ENCODE measurements at places on chromosomes 16 and 17.
A peak's percentile ranks its signal among the peaks of the same experiment; 100 is the strongest.

- DNase-seq, result peak; percentile 59
Measured at GRCh38 chr17:57868007-57868909, 18.4 kb upstream of the MRPS23 start.

- no peak for DNase-seq
Measured at GRCh38 chr17:7466639-7467341, 12.6 kb downstream of the ZBTB4 start.

GRCh38 chr17:57337390-57337789, 81.1 kb downstream of the MSI2 start:
- DNase-seq, result peak; percentile 66

- no peak for DNase-seq
Measured at GRCh38 chr17:63454915-63455314, 8.8 kb upstream of the CYB561 start.

DNA sequence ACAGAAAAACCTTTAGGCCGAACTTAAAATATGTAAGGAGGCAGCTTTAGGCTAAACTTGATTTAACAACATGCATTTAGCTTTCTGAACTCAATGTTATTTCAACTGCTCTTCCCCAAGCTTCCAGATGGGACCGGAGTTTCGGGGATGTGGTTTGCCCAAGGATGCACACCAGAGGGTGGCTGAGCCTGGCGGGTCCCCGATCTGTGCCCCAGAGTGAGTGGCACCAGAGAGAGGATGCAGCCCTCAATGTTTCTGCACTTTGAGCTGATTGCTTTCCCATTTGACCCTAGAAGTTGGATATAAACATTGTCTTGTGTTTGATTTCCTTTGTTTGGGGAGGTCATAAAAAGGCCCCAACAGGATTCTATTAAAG, 348.0 kb upstream of the TNRC6C start:
- no peak for DNase-seq

DNA sequence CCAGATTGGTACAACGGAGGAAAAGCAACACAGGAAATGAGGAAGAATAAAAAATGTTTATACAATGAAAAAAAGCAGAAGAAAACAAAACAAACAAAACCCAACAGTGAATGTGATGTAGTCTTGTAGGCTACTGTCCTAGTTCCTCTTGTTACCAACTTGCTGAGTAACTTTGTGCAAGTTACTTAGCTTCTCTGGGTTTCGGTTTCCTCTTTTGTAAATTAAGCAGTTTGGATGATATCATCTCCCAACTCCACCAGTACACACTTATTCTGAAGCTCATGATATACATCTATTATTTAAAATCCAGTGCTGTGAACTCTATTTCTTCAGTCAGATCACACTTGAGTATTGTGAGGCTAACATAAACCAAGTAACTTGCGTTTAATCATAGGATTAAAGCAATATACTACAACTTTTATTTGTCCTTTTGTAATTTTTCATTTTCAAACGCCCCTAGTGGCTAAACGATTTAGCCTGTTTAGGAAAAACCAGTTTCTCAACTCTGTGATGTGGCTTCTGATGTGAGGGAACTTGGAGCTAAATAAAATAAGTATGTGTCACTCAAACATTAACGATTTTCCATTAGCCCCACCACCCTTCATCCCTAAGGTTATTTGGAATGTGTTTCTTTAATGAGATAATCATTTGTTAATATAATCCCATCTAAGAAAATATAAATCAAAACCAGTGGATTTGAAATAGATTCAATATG, 1.4 kb upstream of the UNK start:
- DNase-seq, result peak; percentile 49

- DNase-seq, result no peak
Measured at GRCh38 chr17:62847426-62847825, 39.3 kb upstream of the MARCHF10 start.

GRCh38 chr17:72390675-72391508, 270.1 kb downstream of the SOX9 start:
- DNase-seq, result no peak

GRCh38 chr16:55088098-55088497, 157.4 kb downstream of the IRX5 start:
- no peak for DNase-seq

DNA sequence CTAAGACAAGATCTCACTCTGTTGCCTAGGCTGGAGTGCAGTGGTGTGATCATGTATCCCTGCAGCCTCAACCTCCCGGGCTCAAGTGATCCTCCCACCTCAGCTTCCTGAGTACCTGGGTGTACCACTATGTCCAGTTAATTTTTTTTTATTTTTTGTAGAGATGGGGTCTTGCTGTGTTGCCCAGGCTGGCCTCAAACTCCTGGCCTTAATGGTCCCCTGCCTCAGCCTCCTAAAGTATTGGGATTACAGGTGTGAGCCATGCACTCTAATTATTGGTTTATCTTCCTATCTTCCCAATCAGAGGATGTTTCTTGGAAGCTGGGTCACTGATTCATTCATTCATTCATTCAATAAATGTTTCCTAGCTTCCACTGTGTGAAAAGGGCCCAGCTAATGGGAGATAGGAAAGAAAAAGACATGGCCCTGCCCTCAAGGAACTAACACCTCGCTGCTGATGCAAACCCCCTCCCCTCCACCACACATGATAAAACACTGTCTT, 8.5 kb downstream of the ASPHD1 start:
- DNase-seq, result no peak

DNA sequence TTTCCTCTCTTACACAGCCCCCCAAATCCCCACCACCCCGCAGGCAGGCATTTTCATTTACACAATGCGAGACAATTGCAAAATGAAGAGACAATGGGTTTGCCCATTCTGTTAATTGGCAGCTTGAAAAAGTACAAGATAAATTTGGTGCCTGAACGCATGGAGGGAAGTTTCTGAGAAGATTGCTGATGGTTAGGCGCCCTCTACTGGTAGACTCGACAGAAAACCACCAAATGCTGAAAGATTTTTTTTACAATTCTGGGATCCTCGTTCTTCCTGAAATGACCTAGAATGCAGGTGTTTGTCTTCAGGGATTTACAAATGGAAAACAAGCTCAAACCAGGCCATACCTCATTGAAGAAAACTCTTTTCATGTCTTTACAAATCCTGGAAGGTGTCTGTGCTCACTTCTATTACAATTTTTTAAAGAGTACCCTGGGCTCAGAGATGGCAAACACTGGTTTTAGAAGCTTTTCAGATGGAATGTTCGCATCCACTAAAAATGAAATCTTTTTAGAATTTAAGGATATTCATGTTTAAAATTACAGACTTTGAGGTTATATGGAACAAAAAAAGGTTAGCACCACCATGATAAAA, 338.5 kb downstream of the PMP22 start:
- peak; percentile 85 for DNase-seq

DNA sequence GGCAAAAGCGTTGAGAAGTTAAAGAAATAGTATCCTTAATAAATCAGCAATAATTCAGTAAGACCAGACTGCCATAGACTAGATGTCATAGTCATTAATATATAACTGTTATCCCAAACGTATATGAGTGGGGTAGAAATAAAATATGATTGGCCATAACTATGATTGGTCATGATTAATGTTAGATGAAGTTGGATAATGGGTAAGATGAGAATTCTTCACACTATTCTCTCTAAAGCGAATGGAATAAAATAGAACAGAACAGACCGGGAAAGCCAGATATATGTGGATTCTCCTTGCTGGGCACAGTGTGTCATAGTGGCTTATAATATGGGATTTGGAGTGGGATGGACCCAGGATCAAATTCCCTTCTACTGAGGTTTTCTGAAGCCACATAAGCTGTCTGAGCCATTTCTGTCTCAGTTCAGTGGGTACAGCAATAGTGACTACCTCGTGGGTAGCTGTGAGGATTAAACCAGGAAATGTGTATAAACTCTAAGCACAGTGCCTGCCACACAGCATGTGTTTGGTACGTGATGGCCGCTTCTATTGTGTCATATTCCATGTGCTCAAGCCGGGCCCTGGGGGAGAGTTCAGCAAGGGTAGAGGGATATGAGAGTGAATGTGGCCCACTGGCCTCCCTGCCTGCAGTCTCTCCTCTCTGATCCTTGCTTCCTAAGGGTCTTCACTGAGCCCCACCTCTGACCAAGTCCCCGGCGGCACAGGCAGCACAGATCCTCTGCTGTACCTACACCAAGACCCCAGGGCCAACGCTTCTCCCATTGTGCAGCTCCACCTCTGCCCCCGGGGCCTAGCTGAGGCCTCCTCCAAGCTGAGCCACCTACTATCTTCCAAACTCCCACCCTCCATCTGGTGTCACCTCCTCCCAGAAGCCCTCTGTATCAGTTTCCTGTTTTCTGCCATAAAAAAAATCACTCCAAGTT, 3.7 kb downstream of the CETP start:
- peak; percentile 28 for DNase-seq

DNA sequence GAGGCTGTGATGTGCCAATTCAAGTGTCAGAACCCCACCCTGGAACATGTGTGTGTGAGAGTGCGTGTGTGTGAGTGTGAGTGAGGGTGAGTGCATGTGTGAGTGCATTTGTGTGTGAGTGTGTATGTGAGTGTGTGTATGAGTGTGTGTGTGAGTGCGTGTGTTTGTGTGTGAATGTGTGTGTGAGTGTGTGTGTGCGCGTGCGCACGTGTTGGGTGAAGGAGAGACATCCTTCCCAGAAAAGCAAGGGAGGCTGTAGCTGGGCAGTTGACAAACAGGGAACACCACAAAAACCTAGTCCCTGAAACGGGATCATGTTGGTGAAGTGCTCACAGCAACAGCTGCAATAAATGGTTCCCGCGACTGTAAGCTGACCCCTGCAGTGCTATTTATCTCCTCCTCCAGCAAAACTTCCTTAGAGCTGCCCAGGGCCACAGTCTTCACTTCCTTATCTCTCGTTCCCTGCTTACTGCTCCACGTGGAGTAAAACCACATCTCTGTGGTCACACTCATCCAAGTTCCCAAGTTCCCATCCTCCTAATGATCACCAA, 40.1 kb upstream of the RPL38 start:
- no peak for DNase-seq

DNA sequence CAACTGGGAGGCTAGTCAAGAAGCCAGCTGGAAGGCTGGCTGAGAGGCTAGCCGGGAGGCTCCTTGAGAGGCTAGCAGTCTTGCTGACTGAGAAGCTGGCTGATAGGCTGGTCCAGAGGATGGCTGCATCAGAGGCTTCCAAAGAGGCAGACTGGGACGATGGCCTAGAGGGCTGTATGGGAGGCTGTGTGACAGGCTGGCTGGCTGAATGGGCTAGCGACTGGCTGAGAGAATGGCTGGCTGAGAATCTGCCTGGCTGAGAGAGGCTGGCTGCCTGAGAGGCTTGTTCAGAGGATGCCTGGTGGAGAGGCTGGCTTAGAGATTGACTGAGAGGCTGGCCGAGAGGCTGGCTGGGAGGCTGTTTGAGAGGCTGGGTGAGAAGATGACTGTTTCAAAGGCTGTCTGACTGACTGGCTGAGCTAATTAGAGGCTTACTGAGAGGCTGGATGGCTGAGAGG, 34.8 kb upstream of the ACSM2B start:
- DNase-seq, result no peak

DNA sequence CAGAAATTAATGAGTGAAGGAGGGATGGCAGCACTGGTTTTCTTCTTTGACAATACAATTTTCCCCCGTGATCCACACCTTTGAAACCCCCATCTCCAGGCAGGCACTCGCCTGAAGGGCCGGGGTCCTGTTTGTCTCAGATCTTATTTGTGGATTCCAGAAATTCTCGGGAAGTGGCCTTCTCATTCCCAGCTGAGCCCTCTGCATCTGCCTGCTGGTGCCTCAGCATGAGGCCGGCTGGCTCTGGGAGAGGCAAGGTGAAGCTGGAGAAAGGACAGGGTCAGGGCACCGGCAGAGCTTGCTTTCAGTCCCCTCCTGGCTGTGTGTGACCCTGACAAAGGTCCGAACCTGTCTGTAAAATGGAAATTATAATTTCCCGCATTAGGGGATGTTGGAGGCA, 35.8 kb upstream of the C1QL1 start:
- no peak for DNase-seq

DNA sequence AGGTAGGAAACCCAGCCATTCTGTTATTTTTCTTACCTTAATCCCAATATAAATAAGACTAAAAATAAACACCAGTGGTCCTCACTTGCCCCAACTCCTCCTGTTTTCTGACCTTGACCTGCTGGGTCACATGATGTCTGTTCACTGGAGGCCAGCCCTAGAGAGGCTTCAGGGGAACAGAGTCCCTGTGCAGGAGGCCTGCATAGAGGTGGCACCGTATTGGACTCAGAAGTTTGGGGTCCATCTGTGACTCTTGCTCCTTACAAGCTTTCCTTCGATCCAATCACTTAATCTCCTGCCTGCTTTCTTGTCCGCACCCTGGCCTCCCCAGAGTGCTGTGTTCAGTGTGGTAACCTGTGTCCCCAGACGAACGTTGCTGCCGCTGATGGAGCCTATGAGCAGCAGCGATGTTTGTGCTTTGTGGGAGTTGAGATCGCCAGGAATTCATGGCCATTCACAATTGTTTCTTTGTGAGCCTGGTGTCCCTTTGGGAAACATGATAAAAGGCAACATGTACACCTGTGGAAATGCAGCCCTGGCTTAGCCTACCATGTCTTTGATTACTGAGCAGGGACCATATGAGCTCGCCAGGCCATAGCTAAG, 4.7 kb downstream of the IGSF6 start:
- DNase-seq, result no peak

DNA sequence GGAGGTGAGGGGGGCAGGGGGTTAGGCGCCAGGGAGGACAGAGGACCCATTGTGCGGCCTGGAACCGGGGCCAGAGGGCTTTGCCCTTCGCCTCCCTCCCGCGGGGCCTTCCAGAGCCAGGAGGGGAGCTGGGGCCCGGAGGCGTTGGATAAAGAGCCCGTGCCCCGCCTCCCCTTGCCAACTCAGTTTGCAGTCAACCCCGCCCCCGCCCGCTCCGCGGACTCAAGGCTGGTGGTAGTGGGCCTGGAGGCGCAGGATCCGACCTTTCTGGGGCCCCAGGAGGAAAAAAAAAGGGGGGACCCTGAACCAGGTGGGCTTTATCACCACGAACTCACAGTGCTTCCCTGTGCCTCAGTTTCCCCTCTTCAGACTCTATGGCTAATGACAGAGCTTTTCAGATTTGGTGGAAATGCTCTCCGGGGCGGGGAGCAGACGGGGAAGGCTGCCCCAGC, 2.0 kb upstream of the SPHK1 start:
- peak; percentile 31 for DNase-seq

DNA sequence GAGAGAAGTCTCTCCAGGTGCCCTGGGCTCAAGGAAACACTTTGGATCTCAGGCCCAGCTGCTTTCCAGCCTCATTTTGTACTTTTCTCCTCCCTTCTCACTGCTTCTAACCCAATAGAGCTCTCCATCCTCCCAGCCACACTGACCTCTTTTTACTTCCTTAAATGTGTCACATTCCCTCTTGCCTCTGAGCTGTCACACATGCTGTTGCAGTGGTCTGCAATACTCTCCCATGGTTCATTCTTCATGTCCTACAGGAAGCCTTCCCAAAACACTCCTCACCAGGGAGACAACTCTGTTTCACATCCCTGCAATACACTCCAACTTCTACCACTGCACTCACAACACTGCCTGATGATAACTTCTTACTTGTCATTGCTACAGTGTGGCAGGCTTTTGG, 242.1 kb upstream of the DYNLRB2 start:
- no peak for DNase-seq

Measured in brain (organoid and tissue), 16 donors.